ENCODE measurements at places on chromosomes 2 and 18.

GRCh38 chr2:208565690-208566416, 159.3 kb downstream of the PTH2R start:
- DNase-seq, result no peak

- DNase-seq, result no peak
These were observed 92.7 kb downstream of the MRO start for GRCh38 chr18:50726960-50727589.

GRCh38 chr18:73258375-73259087, 390.7 kb upstream of the NETO1 start:
- DNase-seq, result no peak

DNA sequence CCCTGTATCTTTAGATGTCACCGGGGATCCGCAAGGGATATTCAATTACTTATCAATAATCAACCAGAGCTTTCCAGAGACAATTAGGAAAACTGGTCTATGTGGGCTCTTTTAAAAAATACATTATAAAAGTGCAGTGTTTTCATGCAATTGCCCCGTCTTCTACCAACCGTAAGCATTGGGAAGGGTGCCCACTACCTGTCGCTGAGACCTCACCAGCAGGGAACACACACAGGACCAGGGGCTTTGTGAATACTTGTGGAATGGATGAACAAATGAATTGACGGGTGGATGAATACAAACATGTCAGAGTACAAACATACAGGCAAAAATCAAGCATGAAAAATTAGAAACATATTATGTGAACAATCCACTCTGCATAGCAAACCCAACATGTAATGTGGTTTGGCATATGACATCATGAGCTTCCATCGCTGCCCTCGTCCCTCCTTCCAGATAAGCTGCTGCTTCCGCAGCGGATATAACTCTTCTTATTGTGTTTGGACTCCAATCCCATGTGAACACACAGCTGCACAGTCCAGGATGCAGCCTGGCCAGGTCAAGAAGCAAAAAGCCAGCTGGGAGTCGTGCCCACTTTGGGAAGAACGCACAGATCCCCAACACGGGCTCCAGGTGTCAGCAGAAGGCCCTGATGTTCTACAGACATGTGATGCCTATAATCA, 5.3 kb downstream of the FHL2 start:
- DNase-seq, result no peak

GRCh38 chr2:105883911-105884694, 139.4 kb downstream of the NCK2 start:
- DNase-seq, result no peak

DNA sequence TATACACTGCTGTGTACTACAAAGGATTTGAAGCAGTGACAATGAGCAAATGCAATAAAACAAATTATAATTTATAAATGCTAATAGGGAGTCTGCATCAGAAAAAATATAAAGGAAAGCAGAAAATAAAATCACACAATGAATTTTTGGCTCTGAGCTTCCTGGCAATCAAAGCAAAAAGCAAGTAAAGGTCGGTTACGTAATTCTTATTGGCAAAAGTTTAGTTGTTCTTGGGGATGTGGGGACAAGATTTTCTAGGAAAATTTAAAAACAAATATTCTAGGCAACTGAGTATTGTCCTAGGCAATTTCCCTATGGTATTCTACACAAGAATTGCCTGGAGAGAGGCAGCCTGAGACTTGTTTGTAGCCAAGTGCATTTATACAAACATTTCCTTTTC, 1.8 kb downstream of the ORC2 start:
- no peak for DNase-seq

GRCh38 chr2:233572468-233572867, 5.9 kb upstream of the USP40 start:
- no peak for DNase-seq

- no peak for DNase-seq
These were observed 191.2 kb upstream of the TPO start for GRCh38 chr2:1222056-1222455.

DNA sequence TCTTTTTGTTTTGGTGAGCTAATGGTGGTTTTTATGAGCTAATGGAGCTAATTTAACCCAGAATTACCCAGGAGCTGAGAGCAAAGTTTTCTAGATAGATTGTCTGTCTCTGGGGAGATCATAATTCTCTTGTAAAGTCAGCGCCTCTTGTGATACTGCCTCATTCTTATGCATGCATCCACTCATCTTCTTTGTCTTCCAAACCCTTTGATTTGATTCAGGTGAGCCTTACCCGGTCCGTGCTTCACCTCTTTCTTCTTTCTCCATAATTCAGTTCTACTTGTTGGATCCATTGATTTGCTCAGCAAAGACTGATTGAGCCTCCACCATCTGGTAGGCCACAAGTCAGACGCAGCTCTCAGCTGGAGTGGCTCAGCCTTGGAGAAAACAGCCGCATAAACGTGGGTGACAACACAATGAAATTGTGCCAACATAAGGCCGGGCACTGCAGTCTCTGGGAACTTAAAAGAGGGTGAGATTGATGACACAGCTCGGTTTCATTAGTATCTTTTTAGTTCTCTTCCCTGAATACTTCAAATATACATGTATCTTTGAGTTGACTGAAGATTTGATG, 158.5 kb upstream of the SH3BP4 start:
- DNase-seq, result no peak

GRCh38 chr2:180657054-180657453, 323.4 kb upstream of the UBE2E3 start:
- no peak for DNase-seq

- DNase-seq, result no peak
These were observed 337.1 kb downstream of the LRRTM4 start for GRCh38 chr2:77185052-77185451.

- no peak for DNase-seq
These were observed 813.7 kb downstream of the ERBB4 start for GRCh38 chr2:211724933-211725332.

DNA sequence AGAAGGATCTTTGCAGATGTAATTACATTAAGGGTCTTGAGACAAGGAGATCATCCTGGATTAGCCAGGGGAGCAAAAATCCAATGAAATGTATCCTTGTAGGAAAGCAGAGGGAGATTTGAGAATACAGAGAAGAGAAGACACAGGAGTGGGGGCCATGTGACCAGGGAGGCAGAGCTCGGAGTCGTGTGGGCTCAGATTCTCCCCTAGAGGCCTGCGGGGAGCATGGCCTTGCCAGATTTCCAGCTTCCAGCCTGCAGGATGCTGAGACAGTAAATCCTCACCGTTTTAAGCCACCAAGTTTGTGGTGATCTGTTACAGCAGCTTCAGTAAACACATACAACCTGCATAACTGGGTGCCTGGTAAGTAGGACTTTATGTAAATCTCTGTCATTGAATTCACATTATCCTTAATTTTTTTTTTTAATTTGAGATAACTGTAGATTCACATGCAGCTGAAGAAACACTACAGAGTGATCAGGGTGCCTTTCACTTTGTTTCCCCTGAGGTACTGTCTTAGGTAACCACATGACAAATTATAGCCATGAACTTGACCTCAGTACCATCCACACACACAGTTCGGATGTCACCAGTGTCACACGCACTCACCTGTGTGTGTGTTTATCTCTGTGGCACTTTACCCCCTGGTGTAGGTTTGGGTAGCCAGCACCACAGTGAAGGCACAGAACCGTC, 138.4 kb upstream of the HDAC4 start:
- no peak for DNase-seq

GRCh38 chr2:506451-506850, 170.8 kb downstream of the TMEM18 start:
- no peak for DNase-seq

GRCh38 chr2:79585701-79586433, 73.0 kb downstream of the CTNNA2 start:
- no peak for DNase-seq

DNA sequence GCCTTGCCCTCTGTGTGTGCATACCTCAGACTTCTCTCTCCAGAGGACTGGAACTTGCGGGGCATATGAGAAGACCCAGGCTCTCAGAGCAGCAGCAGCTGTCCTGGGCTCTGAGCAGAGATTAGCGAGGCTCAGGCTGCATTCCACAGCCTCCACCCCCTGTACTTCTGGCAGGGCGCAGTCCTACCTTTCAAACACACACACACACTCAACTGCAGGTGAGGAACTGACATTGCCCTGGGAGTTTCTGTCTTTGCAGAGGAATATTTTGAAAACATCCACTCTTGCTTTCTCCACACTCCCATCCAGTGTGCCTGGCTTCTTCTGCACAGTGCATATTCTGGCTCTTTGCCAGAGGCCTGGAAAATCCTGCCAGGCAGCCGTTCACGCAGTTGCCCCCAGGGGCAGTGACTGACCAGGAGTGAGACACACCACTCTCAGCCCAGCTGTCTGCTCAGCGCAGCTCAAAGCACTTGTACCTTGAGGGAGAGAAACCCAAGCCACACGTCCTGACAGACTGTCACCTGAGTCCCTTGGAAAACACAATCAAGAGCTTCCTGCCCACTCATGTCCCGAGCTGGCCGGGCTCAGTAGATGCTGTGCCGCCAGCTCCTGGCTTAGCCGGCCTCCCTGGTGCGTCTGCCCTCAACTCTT, 460.8 kb downstream of the RNF144A start:
- DNase-seq, result no peak

Measured in progenitor cell of endocrine pancreas (in vitro differentiated cells).